ENCODE measurements at places on chromosomes 13 and 19.
A peak's percentile ranks its signal among the peaks of the same experiment; 100 is the strongest.

- DNase-seq = no peak
Measured at GRCh38 chr19:49791776-49792445, 21.2 kb downstream of the FUZ start.

- DNase-seq = no peak
Measured at GRCh38 chr13:26050568-26051230, 1.1 kb downstream of the SHISA2 start.

GRCh38 chr13:29454931-29455481 is 140.5 kb downstream of the SLC7A1 start:
- no peak for DNase-seq

- DNase-seq = no peak
Measured at GRCh38 chr13:44181931-44182330, 191.7 kb upstream of the SERP2 start.

DNA sequence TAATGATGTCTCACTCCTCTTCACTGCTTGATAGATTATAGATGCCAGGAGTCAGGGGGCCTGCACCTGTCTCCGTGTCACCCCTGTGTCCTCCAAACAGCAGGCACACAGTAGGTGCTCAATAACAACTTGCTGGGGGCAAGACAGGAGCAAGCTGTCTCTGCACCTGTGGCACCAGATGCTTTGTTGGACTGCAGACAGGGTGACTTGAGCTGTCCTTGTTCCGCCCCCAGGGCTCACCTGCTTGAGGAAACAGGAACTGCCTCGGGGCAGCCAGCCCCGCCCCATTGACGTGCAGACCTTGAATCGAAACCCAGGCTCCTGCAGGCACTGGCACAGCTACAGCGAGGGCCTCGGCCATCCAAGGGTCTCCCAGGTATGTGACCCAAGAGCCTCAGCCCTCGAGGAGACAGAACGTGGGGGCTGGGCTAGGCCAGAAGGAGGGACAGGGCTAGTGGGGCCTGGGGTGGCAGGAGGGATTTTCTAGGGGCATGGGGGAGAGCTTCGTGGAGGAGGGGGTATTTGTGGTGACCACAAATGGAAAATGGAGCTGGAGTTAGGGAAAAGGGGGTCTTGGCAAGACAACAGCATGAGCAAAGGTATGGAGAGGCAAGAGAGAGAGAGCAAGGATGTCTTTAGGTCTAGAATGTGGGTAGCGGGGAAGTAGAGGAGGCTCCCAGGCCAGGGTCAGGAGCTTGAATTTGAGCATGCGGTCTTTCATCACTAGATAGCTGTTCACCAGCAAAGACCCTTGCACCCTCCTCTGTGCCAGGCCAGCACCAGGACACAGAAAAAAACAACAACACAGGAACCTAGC is at the start of gene HSH2D:
Gene HSH2D (plus strand): TSS at position 287 of the 817 bp plus-strand sequence. CDS start 5,066 bp downstream, outside the sequence.
- DNase-seq = no peak

GRCh38 chr13:97276862-97277269 is 54.7 kb downstream of the MBNL2 start:
- no peak for DNase-seq

DNA sequence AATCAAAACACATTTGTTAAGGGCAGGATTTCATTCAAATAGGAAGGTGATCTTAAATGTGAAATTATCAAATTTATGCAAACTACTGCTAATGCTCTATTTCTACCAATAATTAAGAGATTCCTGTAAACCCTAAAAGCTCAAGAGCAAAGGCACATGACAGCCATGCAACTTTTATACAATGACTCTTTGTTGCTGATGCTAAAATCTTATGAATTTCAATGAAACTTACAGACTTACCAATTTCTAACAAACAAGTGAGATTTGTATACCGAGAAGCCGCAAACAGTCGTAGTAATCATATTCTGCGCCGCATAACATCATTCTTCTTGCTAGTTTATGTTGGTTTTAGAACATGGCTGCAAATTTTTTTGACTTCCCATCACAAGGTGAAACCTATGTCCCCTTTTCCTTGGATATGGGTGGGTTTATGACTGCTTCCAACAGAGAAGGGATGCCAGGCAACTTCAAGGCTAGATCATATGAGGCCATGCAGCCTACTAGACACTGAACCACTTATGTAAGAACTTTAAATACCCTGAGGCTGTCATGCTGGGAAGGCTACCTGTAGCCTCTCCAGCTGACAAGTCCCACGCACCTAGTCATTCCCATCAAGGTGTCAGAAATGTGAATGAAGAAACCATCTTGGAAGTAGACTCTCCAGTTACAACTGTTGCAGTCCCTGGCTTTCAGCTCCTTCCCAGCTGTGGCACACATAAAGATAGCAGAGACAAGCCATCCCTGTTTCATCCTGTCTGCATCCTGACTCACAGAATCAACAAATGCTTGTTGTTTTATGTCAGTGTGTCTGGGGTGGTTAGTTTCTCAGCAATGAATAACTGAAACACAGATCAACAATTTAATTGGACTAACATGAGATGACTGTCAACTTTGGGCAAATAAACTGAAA is 42.0 kb downstream of the LNX2 start:
- peak; percentile 17 for DNase-seq

- no peak for DNase-seq
Measured at GRCh38 chr13:77423296-77423695, 96.4 kb upstream of the MYCBP2 start.
